ENCODE measurements at places on chromosomes 12 and 14. TPM values are rescaled to one million over a fixed set of nuclear protein-coding genes. Genes with fewer than 3 reads are reported as not detected.

- H3K4me1 ChIP-seq, result no peaks in the 10 kb centered on the region
- H3K4me3 ChIP-seq, result no peak overlapping the region
- no peaks in the 10 kb centered on the region for H3K27me3 ChIP-seq
Observed at GRCh38 chr12:43848786-43849185, 12.9 kb downstream of the TMEM117 start.

DNA sequence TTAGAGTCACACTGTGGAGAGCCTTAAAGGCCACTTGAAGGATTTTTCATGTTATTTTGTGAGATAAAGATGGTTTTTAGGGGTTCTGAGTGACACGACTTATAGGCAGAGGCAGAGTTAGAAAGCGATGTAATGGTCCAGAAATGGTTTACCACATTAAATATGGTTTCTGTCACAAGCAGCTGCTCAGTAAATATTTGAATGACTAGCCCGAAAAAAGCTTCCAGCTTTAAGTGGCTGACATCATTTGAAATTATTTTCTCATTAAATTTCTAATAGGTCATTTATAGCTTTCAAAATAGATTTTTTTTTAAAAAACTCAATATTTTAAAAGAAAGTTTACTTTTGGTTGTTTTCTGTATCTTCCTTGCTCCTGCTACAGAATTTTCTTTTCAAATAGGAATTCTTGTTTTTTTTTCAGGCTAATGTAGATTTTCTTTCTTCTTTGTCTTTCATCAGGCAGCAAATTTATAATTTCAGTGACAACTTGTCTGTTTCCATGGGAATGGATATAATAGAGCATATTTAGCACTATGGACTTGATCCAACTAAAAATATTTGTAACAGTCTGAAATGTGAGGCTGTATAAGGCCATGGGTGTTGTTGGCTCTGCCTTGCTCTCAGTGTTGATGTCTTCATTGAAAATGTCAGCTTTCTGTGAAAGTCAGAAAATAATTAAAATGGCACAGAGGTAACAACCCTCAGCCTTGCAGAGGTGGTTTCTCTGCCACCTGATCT, 700.0 kb downstream of the TMTC2 start:
- H3K27ac ChIP-seq, result no peak overlapping the region
- no peaks in the 10 kb centered on the region for H3K4me1 ChIP-seq
- DNase-seq, result no peak
- H3K4me3 ChIP-seq, result no peak overlapping the region
- H3K36me3 ChIP-seq, result no peaks in the 10 kb centered on the region
- no peaks in the 10 kb centered on the region for H3K27me3 ChIP-seq

DNA sequence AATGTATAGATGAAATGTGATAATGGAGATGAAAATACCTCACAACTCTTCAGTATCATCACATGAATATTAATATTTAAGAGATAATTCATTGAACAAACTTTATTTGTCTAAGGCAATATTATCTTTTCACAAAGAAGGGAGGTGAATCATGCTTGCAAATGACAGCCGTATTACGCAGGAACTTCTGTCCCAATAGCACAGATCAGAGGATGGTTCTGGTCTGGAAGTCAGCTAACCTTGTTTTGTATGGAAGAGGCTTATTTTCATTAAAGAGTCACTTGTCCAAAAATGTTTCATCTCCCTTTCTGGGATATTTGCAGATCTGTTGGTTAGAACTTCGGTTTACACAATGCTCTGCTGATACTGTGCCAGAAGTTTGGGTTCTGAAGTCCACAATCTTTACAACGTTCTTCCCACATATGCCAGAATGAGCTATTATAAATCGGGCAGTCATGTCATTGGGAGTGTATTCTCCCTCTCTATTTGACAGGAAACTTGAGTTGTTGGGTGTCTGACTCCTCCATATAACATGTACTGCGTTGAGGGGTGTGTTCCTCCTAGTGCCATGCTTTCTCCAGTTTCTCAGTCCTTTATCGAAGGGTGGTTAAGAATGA, 29.8 kb downstream of the YY1 start:
- no peaks in the 10 kb centered on the region for H3K4me1 ChIP-seq
- H3K36me3 ChIP-seq, result peaks cover 2% of the 10 kb centered on the region
- no peaks in the 10 kb centered on the region for H3K27me3 ChIP-seq
- H3K27ac ChIP-seq, result no peak overlapping the region
- H3K4me3 ChIP-seq, result no peak overlapping the region

DNA sequence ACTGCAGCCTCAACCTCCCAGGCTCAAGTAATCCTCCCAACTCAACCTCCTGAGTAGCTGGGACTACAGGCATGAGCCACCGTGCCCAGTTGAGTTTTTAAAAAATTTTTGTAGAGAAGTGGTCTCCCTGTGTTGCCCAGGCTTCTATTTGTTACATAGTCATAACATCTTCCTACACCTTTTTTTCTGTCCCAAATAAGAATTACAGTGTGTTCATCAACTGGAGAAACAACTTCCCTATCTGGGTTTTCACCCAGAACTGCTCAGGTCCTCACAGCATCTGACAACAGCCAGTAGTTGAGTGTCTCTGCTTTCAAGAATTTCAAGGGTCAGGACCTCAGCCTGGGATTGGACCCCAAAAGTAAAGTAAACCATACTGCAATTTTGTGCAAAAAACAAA, 235.2 kb upstream of the AMIGO2 start:
- H3K27me3 ChIP-seq, result no peaks in the 10 kb centered on the region
- H3K4me3 ChIP-seq, result no peak overlapping the region
- H3K4me1 ChIP-seq, result no peaks in the 10 kb centered on the region

DNA sequence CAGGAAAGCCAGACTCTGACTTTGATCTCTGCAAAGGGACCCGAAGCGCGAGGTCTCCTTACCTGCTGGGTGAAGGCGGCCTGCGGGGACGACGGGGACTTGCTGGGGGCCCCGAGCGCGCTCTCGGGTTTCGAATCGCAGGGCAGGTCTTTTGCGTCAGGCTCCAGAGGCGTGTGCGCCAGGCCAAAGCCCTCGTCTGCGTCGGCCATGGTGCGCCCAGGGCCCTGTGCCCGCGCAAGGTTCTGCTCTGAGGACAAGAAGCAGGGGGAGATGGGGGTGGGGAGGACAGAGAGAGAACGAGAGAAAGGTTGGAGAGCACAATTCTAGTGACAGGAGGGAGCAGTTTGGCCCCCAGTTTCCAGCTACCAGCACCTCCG, 2.3 kb downstream of the TBX5 start:
- no peak for DNase-seq
- H3K36me3 ChIP-seq, result peaks cover 6% of the 10 kb centered on the region
- H3K27ac ChIP-seq, result peak overlapping the region; percentile 90
- H3K4me1 ChIP-seq, result peaks cover 8% of the 10 kb centered on the region

- peaks cover 3% of the 10 kb centered on the region for H3K27me3 ChIP-seq
- H3K4me3 ChIP-seq, result no peak overlapping the region
- DNase-seq, result no peak
- no peaks in the 10 kb centered on the region for H3K36me3 ChIP-seq
Observed at GRCh38 chr12:91379051-91379775, 196.6 kb upstream of the DCN start.

DNA sequence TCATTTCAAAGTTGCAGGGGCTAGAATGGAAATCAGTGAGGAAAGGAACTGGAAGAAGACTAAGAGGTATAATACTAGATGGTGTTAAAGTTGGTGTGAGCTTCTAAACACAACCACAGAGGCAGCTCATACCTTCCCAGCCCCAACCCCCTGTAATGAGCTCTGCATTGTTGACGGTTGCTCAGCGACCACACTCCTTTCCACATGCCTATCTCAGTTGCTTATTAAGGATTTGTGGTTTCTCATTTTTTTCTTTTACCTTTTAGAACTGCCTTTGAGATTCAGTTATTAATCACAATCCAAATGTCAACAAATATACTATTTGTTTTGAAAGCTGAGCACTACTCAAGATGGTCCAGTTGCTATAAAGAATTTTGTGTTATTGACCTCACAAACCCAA, 62.1 kb upstream of the KIF21A start:
- H3K36me3 ChIP-seq, result no peaks in the 10 kb centered on the region
- H3K4me3 ChIP-seq, result no peak overlapping the region
- DNase-seq, result peak; percentile 46
- no peaks in the 10 kb centered on the region for H3K27me3 ChIP-seq
- H3K4me1 ChIP-seq, result no peaks in the 10 kb centered on the region

DNA sequence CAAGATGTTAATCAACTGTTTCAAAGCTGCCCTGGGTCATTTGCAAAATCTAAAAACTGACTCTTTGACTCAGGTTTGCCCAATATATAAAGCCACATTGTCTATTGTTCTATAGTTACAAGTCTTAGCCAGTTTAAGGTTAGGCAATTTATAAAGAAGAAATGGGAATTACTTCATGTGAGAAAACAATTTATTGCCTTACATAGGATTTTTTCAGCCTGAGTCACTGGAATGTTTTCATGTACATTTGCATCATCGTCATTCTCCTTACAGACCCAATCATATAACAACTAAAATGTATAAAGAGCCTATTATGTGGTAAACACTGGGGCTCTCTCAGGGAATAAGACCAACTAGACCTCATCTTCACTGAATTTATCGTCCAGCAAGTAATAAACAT, 100.3 kb upstream of the PLEKHG7 start:
- peak overlapping the region; percentile 14 for H3K27ac ChIP-seq
- H3K27me3 ChIP-seq, result no peaks in the 10 kb centered on the region
- H3K4me3 ChIP-seq, result no peak overlapping the region
- H3K4me1 ChIP-seq, result peaks cover 2% of the 10 kb centered on the region
- DNase-seq, result peak; percentile 94

GRCh38 chr12:12008232-12008850, 62.4 kb upstream of the BCL2L14 start:
- no peaks in the 10 kb centered on the region for H3K27me3 ChIP-seq
- no peak overlapping the region for H3K4me3 ChIP-seq
- H3K27ac ChIP-seq, result no peak overlapping the region
- DNase-seq, result peak; percentile 47
- H3K36me3 ChIP-seq, result no peaks in the 10 kb centered on the region

DNA sequence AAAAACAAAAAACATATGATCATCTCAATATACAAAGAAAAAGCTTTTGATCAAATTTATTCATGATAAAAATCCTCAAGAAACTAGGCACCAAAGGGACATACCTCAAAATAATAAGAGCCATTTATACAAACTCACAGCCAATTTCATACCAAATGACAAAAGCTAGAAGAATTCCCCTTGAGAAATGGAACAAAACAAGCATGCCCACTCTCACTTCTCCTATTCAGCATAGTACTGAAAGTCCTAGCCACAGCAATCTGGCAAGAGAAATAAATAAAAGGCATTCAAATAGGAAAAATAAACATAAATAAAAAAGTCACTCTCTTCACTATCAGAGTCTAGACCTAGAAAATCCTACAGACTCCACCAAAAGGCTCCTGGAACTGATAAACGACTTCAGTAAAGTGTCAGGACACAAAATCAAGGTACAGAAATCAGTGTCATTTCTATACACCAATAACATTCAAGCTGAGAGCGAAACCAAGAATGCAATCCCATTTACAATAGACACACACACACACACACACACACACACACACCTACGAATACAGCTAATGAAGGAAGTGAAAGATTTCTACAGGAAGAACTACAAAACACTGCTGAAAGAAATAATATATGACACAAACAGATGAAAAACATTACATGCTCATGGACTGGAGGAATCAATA, 1486.2 kb upstream of the SEL1L start:
- no peaks in the 10 kb centered on the region for H3K36me3 ChIP-seq
- no peak overlapping the region for H3K27ac ChIP-seq

- H3K27ac ChIP-seq, result no peak overlapping the region
- no peak overlapping the region for H3K4me3 ChIP-seq
- peaks cover 19% of the 10 kb centered on the region for H3K27me3 ChIP-seq
Observed at GRCh38 chr12:117970334-117970733, 1.5 kb upstream of the KSR2 start.

DNA sequence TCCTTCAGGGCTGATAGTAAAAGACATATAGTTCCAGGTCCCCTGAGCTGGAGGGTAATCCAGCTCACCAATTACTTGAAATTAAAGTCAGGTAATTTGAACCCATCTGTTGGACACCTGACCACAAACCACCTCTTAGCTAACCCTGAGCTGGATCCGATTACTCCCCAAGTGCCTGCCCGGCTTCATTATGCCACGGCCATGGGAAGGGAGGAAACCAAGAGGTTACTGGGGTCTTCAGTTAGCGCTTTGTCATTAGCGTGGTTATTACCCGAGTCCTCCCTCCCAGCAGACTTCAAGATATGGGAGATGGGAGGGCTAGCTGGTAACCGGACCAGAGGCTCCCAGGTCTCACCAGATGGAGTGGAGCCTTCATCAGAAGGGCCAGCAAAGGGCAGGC, 1071.4 kb downstream of the BCL11B start:
- no peak overlapping the region for H3K4me3 ChIP-seq
- no peaks in the 10 kb centered on the region for H3K36me3 ChIP-seq
- no peaks in the 10 kb centered on the region for H3K27me3 ChIP-seq
- H3K4me1 ChIP-seq, result no peaks in the 10 kb centered on the region
- no peak for DNase-seq
- no peak overlapping the region for H3K27ac ChIP-seq

- H3K27me3 ChIP-seq, result no peaks in the 10 kb centered on the region
Observed at GRCh38 chr12:8697476-8698131, at the start of gene RIMKLB. RIMKLB (plus strand) TSS chr12:8697991; CDS start chr12:8713867, 15,876 bp downstream.

GRCh38 chr12:124759841-124760503, 103.7 kb downstream of the SCARB1 start:
- no peak overlapping the region for H3K4me3 ChIP-seq
- no peaks in the 10 kb centered on the region for H3K36me3 ChIP-seq
- no peak for DNase-seq
- peaks cover 20% of the 10 kb centered on the region for H3K27me3 ChIP-seq
- H3K27ac ChIP-seq, result no peak overlapping the region

Gene ADAM21
- 0.66 TPM for total RNA-seq

Gene SERPINA5
- total RNA-seq, result not detected

Gene FAM222A
- total RNA-seq, result under 0.01 TPM

Gene POLE2
- total RNA-seq, result 4.5 TPM

Gene HHIPL1
- 9.9 TPM for total RNA-seq

Gene KRT2
- not detected for total RNA-seq

Gene C14orf132
- total RNA-seq, result 48.6 TPM
